ENCODE measurements at places on chromosomes 12 and 14.

DNA sequence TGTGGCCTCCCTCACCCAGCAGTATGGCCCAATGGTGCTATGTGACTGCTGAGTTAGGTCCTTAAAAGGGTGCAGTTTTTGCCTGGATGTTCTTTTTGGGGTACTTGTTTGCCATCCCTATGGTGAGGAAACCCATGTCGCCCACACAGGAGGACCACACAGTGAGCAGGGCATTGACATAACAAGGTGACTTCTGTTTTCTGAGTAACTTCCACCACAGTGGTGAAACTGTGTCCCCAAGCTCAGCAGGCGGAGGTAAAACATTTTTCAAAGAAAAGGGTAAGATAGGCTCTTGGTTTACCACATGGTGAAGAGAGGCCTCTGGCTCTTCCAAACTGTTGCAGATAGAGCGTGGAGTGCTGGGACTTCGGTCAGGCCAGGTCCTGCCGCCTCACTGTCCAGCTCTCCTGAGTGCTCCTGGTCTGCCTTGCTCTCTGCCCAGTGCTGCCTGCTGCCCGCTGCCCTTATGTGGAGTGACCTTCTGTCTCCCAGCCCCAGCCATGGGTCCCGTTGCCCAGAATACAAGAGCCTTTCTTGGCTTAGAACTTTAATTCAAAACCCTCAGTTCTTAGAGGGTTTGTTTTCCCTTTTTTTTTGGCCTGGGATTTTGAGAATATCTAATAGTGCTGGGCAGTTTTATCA is 54.0 kb downstream of the TRAF3 start:
- no peak for DNase-seq

DNA sequence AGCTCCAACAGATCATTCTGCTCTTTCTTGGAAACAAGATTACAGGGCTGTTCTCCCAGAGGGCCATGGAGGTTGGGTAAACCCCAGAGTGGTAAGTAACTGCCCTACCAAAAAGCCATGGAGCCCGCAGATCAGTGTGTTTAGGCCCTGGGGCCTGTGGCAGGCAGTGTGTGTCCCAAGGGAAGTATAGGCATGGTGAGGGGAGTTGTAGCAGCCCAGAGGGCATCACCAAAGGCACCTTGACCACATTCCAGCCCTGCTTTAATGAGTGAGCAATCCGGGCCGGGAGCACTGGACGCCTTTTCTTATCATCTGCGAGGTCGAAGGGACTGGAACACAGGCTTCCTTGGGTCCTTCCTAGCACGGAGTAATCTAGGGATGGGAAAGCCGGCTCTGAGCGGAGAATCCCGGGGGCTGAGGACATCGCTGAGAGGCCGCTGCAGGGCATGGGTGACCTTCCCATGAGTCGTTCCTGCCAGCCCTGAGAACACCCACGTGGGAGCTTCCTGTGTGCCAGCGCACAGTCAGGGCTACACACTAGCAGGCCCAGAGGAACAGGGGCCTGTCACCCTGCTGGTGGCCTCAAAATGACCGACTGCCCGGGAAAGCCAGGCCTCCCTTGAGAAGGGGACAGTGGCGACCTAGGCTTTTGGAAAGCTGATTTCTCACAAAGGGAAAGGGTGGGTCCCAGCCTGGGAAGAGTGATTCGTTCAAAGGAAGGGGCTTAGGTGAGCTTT is 91.3 kb downstream of the NINJ2 start:
- no peak for DNase-seq

GRCh38 chr14:56002876-56003625 is 115.2 kb upstream of the PELI2 start:
- no peak for DNase-seq

DNA sequence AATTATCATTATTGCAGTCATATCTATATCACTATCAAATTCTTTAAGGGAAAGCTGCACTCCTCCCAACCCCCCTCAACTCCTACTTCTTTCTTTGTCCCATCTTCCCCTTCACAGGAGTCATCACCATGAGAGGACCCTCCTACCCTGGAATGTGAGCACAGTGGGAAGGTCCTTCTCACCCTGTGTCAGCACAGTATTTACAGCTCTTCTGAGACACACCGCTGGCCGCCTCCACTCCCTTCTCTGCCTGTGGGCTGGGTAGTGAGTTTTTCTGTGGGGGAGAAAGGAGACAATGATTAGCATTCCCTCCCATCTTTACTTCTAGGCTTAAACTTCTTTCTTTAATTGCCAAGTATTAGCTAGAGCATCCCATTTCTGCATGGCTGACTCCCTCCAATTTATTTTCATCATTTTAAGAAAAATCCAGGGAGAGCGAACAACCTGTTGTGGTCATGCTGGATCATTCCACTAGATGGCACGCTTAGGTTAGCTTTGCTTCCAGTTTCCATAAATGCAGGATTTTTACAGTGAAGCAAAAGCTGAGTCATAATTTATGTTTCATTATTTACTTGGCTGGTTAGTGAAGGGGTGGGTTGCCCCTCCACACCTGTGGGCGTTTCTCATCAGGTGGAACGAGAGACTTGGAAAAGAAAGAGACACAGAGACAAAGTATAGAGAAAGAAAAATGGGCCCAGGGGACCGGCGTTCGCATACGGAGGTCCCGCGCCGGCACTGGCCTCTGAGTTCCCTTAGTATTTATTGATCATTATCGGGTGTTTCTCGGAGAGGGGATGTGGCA is 188.5 kb downstream of the ALX1 start:
- peak; percentile 56 for DNase-seq

GRCh38 chr14:89845346-89845745 is 109.2 kb downstream of the EFCAB11 start:
- DNase-seq, result peak; percentile 87

GRCh38 chr12:9760699-9761418 is at the start of gene CD69:
Gene CD69 (minus strand): TSS chr12:9760901. CDS start chr12:9760820, 81 bp downstream.
- DNase-seq, result no peak

DNA sequence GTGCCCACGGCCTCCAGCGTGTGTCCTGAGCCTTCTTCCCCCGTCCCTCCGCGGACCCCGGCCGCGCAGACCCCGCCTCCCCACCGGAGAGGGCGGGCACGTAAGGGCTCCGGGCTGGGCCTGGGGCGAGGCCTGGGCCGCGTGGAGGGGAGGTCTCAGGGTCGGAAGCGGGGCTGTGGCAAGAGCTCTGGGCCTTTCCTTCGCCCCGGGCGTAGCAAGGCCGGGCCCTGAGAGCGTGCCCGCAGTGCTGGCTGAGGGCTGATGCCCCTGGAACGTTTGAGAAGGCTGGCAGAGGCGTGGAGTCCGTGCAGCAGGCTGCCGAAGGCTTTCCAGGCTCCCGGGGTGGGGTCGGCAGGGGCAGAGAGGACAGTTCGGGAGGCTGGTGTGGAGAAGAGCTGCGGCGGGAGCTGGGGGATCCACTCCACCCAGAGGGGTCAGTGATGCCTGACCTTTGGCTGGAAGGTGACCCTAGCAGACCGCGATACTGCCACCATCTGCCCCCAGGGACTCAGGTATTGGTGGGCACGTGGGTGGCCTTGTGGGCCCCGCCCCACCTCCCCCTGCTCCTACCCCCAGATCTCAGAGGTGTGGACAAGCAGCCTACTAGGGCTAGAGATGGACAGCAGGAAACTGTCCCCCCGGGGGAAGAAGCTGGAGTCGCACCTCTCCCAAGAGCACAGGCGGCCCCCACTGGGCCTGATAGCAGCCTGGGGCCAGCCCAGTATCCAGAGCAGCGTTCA is 558 bp downstream of the TEX22 start:
- DNase-seq, result no peak

DNA sequence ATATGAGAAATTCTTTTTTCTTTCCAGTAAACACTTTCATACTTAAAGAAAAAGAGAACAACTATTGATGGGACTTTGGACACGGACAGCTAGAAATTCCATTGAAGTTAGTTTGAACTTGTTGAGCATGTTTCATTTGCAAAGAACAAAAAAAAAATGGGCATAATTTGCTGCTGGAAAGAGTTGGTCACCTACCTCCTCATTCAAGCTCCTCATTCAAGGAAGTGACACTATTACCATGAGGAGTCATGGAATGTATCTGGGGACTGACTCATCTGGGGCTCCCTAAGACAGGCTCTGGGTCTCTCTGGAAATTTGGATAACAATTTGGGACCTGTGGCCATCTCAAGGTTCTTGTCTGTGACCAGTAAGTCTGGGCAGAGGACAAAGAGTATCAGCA is 50.4 kb downstream of the KICS2 start:
- peak; percentile 69 for DNase-seq

GRCh38 chr12:130120012-130120805 is 42.1 kb upstream of the FZD10 start:
- no peak for DNase-seq

DNA sequence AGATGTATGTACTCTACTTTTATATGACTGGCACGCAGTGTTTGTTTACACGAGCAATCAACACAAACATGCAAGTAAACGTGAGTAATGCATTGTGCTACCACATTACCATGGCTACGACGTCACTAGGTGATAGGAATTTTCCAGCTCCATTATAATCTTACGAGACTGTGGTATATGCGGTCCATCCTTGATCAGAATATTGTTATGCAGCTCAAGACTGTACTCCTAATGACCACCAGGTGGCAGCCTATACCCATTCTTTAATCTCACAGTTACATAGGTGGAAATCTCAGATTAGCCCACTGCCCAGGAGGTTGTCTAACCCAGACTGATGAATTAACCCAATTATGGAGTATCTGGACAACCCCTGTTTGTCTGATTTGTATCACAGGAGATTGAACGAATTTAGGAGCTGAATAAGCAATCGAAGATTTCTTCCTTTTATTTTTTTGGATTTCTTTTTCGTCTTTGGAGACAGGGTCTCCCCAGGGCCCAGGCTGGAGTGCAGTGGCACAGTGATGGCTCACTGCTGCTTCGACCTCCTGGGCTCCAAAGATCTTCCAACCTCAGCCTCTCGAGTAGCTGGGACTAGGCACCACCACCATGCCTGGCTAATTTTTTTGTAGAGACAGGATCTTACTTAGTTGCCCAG is 8.7 kb upstream of the TESPA1 start:
- DNase-seq, result peak; percentile 51

DNA sequence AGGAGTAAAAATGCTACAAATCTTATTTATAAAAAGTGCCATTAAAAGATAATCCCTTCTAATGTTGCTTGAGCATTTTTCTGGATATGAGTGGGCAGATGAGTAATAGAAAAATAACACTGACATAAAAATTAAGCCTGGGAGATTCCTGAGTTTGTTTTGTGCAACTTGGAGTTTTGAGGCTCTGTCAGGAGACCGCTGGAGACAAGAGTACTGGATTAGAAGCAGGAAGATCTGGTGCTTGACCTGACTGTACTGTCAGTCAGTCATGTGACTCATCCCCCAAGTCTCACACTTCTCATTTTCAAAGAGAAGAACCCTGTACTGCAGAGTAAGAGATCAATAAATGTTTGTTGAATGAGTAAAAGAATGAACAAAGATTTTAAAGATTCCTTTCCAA is 29.4 kb downstream of the ANO4 start:
- DNase-seq, result no peak

DNA sequence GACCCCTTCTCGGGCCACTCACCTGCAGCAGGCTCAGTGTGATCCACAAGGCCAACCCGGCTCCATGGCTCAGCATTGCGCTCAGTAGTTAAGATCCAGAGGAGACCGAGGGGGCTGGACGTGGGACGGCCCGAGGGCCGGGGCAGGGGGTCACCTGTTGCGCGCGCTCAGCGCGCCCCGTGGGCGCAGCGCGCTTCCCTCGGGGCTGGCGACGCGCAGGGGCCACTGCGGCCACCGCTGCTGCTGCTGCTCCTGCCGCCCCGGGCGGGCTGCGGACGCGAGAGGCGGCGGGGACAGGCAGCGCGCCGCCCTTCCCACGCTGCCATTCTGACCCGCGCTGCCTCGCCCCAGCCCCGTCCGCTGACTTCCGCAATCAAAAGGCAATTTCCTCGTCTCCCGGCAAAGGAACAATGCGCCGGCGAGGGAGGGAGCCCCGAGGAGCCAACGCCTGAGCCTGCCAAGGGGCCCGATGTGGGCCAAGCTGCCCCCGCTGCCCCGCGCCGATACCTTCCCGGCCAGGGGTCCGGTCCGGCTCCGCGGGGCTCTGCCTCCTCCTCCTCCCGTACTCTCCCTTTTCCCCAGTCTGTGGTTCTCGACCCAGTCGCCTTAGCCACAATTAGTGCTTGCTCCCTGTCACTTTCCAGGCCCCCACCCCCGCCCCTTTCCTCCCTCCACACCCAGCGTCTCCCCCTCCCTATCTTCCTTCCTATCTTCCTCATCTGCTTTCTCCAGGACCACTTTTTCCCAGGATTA is 27.3 kb downstream of the PTPRB start:
- DNase-seq, result peak; percentile 37

GRCh38 chr12:110073049-110073831 is 24.9 kb upstream of the C12orf76 start:
- DNase-seq, result no peak

DNA sequence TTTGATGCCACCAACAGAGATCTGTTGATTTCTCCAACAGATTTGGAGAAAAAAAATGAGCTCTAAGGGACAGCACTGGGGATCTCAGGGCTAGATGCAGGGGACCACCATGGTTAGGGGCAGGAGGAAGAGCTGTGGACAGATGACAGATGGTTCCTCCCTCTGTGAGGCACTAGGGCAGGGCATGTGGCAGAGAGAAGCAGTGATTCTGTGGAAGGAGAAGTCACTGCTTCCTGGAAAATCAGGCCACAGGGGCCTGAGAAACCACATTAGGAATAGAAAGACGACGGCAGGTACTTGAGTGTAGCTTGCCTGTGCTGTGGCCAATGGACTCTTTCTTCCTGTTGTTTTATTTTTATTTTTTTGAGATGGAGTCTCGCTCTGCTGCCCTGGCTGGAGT is 24.9 kb upstream of the TMED2 start:
- DNase-seq, result no peak

- no peak for DNase-seq
These were observed 4.6 kb upstream of the NGB start for GRCh38 chr14:77275601-77276017.

GRCh38 chr12:49190974-49191373 is 2.1 kb upstream of the TUBA1A start:
- no peak for DNase-seq

DNA sequence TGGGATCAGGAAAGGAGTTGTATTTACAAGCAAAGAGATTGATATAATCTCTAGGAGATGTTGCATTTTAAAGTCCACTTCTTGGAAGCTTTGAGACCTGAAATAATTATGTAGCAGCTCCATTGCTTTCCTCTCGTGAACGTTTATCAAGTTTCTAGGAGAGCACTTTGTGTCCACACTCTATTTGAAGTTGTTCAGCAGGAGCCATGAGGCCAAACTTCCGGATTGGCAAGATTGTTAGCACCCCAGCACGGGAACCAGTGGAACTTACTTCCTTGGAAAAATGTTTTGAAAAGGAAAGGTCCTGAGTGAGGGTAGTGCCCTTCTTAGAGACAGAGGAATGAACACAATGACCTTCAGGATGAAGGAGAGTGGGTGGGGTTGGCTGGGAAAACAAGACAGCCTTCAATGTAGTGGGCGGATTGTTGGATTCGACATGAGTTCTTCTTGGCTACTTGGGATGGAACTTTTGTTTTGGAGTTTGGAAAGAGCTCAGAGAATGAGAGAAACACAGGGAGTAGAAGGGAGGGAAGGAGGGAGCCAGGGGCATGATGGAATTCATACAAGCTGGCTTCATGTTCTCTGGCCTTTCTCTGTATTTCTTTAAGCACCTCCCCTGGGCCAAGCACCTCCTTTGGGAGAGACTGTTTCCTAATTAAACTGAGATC is 23.8 kb upstream of the CISTR start:
- DNase-seq, result no peak

GRCh38 chr14:68716698-68717097 is 76.2 kb downstream of the ZFP36L1 start:
- no peak for DNase-seq

All from fibroblast of skin of abdomen (primary cell).